ENCODE measurements at places on chromosomes 5 and 9.

DNA sequence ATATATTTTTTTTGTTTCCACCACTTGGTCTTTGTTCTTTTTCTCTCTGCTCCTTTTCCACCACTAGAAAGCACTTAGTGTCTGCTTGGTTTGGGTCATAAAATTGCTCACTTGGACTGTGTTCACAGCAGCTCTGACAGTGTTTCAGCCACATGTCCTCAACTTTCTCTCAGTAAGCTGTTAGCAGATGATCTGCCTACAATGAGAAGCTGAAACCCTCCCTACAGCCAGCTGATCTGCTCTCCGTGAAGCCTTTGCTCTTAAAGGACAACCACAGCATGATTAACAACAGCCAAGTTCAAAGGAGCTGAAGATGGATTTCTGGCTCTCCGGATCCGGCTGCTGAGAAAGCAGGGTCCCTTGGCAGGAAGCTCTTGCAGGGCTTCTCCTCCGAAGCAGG lies 31.6 kb downstream of the PRLR start:
- DNase-seq: no peak

GRCh38 chr9:7045361-7045760 lies 287.6 kb downstream of the KDM4C start:
- DNase-seq: no peak

GRCh38 chr9:134059661-134060395 lies 8.0 kb downstream of the BRD3 start:
- DNase-seq: peak; percentile 95

GRCh38 chr9:116632990-116633838 lies 53.9 kb upstream of the TRIM32 start:
- no peak for DNase-seq

DNA sequence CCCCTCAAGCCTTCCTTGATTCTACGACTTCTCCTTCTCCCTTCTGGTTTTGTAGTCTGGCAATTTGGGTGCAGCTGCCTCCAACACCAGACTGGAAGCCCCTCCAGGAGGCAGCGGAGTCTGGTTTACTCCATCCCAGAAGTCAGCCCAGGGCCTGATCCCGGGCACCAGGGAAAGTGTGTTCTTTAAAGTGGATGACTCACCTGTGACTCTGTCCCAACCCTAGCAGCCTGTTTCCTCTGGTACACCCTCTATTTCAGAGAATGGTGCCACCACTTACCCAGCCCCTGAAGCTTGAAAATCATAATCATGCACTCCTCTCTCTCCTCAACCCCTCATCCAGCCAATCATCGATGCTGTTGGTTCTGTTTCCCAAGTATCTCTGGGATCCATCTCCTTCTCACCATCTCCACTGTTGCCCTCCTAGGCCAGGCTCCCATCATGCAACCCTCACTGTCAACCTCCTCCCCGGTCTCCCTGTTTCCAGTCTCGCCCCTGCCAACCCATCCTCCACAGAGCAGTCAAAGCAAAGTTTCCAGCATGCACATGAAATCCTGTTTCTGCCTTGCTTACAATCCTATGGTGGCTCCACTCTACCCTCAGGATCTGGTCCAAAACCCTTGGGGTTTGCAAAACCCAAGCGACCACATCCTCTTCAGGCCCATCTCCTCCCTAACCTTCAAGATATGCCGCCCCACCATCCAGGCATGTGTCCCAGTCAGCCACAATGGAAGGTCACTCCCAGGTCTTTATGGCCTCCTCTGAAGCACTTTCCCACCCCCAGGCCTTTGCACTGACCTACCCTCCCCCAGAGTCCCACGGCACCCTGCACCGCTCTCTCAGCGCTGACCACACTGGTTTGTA lies 10.5 kb downstream of the LHX6 start:
- DNase-seq: no peak

DNA sequence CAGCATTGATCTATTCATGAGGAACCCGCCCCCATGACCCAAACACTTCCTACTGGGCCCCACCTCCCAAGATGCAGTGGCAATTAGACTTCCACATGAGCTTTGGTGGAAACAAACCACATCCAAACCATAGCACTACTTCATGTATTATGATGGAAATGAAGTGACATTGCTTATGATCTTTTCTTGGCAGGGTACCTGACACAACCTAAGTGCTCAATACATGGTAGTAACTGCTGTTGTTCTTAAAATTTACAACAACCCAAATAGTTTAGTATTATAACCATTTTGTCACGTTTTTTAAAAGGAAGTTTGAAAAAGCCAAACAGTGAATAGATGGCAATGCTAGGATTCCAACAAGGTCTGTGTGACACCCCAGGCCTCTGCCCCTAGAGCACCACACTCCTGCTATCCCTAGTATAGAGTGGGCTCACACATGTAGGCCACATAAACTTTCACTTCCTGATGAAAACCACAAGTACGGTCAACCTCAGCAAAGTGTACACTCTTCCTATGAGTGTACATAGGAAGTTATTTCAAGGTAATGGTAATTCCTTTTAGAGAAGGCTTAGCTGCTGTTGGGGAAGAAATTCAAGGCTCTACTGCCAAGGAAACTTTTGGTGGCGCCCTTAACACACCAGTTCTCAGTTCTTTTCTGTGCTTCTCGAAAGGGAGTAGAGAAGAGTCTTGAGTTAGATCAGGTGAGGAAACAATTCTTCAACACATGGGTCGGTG lies 97.6 kb downstream of the ARSB start:
- DNase-seq: peak; percentile 35

DNA sequence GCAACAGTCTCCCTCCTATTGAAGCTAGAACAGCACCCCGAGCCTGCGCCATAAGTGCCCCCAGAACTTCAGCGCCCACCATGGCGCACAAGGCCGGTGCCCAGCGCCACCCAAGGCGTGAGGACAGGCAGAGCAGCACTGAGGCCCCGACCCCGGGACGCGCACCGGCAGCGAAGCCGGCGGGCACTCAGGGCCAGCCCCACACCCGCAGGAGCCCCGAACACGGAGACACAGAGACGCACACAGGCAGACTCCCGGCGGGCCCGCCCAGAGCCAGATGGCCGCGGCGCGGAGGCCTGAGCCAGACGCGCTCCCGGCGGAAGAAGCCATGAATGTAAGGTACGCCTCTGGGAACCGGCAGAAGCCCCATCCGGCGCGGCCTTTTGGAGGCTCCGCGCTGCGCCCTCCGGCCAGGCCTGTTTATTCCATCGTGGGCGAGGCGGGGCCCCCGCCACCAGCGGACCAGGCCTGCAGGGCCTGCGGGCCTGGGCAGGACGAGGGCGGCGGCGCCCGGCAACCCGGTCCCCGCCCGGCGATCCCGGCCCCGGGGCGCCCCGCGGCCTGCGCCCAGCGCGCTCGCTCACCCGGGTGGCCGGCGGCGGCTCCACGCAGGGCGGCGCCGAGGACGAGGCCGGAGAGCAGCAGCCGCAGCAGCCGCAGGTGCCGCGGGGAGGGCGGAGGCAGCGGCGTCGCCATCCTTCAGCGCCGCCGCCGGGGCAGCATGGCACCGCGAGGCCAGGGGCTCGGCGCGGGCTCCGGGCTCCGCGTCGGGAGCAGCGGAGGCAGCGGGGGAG lies 486 bp downstream of the NPDC1 start:
- no peak for DNase-seq

DNA sequence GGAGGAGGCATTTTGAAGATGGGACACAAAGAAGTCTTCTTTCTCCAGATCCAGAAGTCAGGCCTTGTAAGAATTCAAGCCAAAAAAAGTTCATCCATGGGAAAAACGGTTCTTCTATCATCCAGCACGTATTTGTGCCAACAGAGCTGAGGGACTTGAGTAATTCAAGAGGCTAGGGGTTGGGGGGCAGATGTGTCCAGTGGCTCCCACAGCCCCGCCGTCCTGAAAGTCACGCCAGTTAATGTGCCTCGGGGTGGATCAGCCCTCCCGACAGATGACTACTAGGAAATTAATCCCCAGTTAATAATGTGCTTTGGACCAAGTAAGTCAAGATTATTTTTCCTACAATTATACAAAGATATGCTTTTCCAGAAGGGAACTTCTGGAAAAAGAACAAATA lies 23.4 kb downstream of the NREP start:
- DNase-seq: no peak

Measured in inflammatory macrophage treated with lipopolysaccharide for 4 hours (primary cell).